ENCODE measurements at places on chromosomes 4 and X. TPM values are rescaled to one million over a fixed set of nuclear protein-coding genes. Genes with fewer than 3 reads are reported as not detected.

TET2 gene
- 18.8 TPM for total RNA-seq

SOX3 gene
- total RNA-seq = not detected

DNASE1L1 gene
- total RNA-seq = 34.7 TPM

ARHGEF6 gene
- total RNA-seq = 6.9 TPM

TMEM35A gene
- total RNA-seq = 0.30 TPM

- no peak for DNase-seq
These were observed 78.0 kb downstream of the NSUN7 start for GRCh38 chr4:40827758-40828157.

DNA sequence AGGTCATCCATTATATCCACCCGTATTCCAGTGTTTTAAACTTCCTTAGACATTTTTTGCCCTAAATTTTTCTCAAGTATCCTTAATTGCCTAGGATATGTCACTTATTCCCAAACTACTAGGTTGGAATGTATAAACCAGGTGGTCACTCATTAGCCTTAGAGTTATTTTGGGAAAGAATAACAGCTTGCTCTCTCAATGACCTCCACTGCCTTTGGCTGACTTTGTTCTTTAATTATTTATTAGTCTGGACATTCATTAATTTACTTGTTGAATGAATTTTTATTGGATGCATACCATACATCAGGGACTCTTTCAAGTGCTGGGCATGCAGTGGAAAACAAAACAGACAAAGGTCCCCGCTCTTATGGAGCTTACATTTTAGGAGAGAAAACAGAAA, 609.3 kb upstream of the IGFBP7 start:
- peak; percentile 85 for DNase-seq

GRCh38 chrX:125319646-125320521, at the start of gene TEX13C:
Gene TEX13C, plus strand, starts transcription at chrX:125319871. Its CDS starts 249 bp downstream, at chrX:125320120.
- DNase-seq = no peak

DNA sequence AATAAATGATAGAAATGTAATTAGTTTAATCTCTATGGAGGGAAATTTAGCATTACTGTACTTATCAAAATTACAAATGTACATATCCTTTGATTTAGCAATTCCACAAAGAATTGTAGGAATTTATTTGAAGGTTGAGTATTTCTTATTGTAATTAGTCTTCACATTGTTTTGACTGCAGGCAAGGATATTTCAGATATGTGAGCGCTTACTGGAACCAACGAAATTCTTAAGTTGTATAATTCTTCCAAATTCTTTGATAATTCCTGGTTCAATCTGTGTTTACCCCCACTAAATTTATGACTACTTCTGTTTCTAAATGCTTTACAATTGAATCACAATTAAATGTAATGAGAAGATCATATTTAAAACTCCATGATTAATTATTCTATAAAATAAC, 26.9 kb upstream of the WWC2 start:
- no peak for DNase-seq

DNA sequence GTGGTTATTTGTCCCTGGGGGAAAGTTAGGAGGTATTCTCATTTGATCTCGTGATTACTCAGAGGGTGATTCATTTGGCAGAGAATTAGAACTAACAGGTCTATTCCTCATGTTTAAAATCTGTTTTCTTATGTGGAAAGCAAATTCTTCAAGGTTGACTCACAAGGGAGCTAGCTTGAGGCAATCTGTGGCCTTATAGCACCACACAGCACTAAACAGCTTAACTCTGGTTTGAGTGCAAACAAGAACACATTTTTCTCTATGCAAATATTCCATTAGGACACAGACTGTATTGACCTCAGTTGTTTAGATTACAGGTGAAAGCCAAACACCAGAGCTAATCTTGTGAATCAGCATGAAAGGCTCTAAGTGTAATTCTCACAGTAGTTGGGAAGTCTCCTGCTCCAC, 694.4 kb upstream of the POU3F4 start:
- DNase-seq = peak; percentile 100

DNA sequence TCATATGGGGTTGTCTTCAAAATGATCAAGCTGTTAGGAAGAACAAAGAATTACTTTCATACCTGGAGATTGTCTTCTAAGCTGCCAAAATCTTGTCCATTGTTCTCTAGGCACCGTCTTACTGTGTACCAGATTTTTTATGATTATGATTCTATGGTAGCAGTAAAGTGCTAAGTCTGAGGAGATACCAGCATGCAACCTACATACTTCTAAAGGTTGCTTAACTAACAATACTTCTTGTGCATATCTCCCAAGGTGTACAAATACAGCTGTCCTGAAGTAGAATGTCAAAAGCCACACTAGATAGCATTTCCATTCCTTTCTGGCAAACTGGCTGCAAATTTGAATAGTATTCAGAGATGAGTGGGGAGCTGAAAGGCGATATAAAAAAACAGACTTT, 62.6 kb upstream of the FBXW7 start:
- DNase-seq = no peak

- peak; percentile 39 for DNase-seq
These were observed 280.8 kb upstream of the NOCT start for GRCh38 chr4:138734746-138735145.

GRCh38 chr4:16772366-16772850, 126.0 kb downstream of the LDB2 start:
- no peak for DNase-seq

GRCh38 chr4:17504081-17504480, 7.8 kb downstream of the QDPR start:
- no peak for DNase-seq

GRCh38 chr4:105588252-105588651, 35.8 kb downstream of the ARHGEF38 start:
- DNase-seq = peak; percentile 19

DNA sequence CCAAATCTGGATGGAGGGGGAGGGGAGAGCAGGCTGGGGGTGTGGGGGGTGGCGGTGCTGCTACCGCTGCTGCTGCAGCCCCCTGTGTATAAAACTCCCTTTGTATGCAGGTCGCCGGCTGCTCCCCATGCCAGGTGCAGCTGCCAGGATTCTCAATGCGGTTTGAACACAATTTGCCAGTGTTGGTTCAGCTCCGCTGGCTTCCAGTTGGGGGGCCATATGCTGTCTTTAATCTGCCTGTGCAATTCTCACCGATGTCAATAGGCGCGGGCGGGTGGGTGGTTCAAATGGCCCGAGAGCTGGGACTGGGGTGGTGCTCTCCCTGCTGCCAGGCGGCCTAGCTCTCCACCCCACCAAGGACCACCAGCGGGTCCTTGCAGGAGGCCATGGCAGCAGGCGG, 257.6 kb downstream of the BCOR start:
- no peak for DNase-seq

DNA sequence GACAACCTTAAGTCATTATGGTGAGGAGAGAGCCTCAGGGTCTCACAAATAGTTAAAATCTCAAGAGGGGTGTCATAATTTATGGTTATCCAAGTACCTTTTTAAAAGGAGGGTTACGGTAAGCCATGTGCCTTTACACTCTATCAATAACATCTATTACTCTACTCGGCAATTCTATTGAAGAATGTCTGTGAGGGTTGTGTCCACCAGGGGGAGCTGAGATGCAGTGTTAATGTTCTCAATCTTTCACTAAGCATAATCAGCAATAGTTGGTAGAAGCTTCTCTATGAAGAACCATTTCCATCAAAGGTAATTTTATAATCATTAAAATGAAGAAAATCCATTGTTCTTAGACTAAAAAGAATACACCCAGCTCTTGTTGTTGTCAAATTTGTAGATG, 457.4 kb downstream of the CENPC start:
- peak; percentile 15 for DNase-seq

DNA sequence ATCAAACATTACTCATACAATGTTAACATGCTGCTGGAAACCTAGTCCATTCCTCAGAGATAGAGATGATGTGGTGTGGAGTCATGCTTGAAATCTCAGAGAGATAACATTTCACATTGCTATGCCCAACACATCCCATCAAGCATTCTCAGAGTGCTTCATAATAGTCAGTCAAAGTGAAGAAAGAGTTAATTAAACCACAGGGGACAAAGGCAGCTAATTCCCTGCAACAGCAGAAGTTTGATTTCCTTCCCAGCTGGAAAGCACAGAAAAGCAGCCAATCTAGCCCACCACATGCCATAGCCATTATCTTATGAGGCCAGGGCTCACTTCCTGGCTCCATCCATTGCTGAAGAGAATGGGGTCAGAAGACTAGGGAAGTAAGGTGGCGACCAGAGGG, 8.9 kb downstream of the KDR start:
- DNase-seq = no peak

DNA sequence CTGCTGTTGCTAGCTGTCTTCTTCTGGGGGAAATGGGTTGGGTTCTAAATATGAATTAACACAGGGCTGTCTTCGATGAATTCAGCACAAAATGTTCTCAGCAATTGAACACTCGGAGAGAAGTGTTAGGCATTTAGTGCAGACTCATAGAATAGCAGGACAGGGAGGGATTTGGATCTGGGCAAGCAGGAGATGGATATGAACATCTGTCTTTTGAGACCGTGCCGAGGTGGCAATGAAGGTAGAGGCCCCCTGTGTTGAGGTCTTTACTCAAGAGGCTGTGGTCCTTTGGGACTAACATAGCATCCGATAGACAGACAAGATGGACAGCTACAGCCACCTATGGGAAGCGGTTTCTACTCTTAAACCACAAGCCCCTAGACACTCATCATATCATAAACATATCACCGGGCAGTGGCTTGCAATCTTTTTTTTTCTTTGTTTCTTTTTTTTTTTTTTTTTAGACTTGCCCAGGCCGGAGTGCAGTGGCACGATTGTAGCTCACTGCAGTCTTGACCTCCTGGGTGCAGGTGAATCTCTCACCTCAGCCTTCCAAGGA, 6.7 kb downstream of the CD99 start:
- no peak for DNase-seq

- DNase-seq = no peak
These were observed 89.6 kb downstream of the ANTXR2 start for GRCh38 chr4:79983431-79983830.

GRCh38 chr4:30717208-30718020, 2.8 kb upstream of the PCDH7 start:
- peak; percentile 17 for DNase-seq

- peak; percentile 96 for DNase-seq
These were observed 276.9 kb upstream of the TACR3 start for GRCh38 chr4:103996637-103997036.

GRCh38 chr4:28177641-28178040, 1317.0 kb downstream of the STIM2 start:
- no peak for DNase-seq

- DNase-seq = no peak
These were observed 94.8 kb upstream of the LANCL3 start for GRCh38 chrX:37476571-37477170.

GRCh38 chrX:16882702-16883486, 12.7 kb upstream of the RBBP7 start:
- peak; percentile 48 for DNase-seq

- DNase-seq = no peak
These were observed 5.9 kb downstream of the TAB3 start for GRCh38 chrX:30883138-30883537.

- DNase-seq = peak; percentile 78
These were observed 19.5 kb downstream of the TMPRSS11E start for GRCh38 chr4:68466751-68467150.

Measured in renal cortical epithelial cell (primary cell).